CD4-positive, alpha-beta T cell (primary cell): ENCODE measurements at places on chromosomes 4 and X.

DNA sequence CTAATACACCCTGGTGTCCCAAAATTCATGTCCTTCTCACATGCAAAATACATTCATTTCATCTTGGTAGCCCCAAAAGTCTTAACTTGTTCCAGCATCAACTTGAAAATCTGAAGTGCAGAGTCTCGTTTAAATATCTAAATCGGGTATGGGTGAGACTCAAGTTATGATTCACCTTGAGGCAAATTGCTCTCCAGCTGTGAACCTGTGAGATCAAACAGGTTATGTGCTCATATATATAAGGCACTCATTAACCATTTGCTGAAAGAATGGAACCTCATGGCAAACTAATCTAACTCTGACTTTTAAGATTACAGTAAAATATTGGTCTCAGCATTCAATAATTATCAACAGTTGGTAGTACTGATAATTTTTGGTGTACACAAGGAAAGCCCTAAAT is 55.5 kb downstream of the PDLIM5 start:
- no peak for DNase-seq

GRCh38 chr4:60314416-60314815 is 885.7 kb upstream of the ADGRL3 start:
- DNase-seq: no peak

DNA sequence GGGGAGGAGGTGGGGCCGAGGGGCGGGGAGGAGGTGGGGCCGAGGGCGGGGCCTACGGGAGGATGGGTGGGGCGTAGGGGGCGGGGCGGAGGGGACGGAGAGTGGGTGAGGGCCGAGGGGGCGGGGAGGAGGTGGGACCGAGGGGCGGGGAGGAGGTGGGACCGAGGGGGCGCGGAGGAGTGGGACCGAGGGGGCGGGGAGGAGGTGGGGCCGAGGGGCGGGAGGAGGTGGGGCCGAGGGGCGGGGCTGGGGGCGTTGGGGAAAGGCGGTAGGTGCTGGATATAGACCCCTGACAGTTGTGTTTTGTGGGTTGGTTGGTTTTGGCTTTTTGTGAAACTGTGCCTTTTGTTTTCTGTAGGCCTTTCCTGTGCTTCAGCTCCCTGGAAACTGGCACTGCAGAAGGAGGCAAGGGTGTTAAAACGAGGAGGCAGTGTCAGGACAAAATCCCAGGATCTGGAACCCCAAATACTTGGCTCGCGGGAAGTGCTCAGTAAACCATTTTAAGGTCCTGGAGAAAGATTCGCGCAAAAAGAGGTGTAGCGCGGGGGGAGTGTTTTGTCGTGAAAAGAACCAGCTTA is 580 bp upstream of the MMGT1 start:
- peak; percentile 86 for DNase-seq

GRCh38 chrX:1321674-1322073 is 14.9 kb upstream of the IL3RA start:
- no peak for DNase-seq

DNA sequence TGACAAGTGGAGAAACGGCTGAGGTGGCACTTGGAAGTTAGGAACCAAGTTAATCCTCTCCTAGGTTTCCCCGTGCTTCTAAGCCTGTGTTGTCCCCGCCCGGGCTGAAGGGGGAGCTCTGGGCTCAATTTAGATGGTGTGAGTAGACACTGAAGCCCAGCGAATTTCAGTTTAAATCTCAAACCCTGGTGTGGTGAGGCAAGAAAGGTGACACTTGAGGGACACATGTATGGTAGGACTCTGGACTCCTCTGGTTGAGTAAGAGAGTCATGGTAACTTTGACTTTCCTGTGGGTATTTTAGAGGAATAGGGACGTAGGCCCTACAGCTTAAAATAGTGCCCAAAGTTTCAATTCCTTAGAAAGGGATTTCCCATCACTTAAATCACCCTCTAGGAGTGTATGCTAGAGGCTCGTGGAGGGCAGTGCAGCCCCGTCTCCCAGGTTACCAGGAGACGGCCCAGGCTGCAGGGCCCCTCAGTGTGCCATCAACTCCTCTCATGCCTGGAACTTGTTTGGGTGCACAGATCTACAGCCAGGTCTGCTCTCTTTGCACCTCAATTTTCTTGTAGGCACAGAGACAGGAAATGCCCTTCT is 24.0 kb downstream of the HAND2 start:
- DNase-seq: peak; percentile 60

GRCh38 chr4:69026974-69027373 is 69.3 kb upstream of the UGT2B7 start:
- no peak for DNase-seq

- no peak for DNase-seq
These were observed at the start of gene CC2D2A for GRCh38 chr4:15469402-15470127. Gene CC2D2A (plus strand): TSS chr4:15469882. CDS start chr4:15475933, 6,051 bp downstream.

DNA sequence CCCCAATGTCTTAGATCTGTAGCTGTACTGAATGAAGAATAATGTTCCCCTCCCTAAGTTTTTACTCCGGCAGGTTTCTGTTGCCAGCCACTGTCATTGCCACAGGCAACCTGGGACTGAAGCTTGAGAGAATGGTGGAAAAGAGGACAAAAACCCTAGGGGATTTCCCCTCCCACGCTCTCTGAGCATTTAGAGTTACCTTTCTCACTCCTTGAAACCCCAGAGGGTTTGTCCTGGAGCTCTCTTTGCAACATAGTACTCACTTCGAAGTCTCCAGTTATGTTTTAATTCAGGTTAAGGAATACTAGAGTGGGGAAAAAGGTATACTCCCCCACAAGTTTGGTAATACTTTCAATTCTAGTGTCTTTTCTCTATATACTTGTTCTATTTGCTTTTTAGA is 31.5 kb downstream of the F8 start:
- no peak for DNase-seq

DNA sequence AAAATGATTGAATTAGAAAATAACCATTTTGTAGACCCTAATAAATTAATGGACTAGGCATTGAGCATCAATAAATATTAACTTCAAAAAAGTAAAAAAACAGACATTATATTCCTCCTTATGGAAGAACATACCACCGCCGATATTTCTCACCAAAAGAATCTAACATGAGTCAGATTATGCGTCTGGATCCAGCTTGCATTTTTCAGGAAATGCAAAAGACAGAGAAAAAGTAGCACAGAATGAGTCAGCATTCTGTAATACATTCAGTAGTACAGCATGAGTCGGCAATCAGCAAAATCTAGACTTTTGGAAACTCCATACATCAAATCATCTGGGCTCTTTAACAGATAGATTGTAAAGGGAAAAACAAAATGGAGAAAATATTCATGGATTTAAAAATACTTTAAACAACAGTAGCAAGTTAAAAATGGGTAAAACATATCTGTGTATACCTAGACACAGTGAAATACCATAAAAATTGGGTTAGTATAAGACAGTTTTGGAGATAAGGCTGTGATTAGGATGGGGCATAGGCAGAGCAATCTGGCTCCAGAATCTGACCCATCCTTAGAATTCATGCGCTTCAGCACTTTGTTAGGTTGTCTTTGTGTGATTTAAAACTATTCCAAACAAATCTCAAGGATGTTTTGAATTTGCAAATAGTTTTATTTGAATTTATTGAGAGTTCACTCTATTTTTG is 633.0 kb upstream of the FAM241A start:
- DNase-seq: no peak

GRCh38 chr4:116590648-116591047 is 494.7 kb downstream of the TRAM1L1 start:
- DNase-seq: no peak

DNA sequence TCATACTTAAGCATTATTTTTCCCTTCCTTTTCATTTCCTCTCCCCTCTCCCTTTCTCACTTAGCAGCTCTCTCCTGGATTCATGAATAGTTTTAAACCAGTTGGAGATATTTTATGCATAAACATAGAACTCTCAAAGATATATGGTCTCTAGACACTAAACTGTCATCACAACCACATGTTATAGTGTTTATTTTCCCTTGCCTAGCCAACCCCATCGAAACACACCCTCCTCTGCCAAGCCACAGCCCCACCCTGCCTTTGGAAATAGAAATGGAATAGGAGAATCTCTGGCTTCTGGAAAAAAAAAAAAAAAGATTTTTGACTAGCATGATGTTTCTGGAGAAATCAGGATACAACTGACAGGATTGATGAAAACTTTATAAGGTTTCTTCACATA is 64.8 kb upstream of the RBPJ start:
- DNase-seq: no peak

DNA sequence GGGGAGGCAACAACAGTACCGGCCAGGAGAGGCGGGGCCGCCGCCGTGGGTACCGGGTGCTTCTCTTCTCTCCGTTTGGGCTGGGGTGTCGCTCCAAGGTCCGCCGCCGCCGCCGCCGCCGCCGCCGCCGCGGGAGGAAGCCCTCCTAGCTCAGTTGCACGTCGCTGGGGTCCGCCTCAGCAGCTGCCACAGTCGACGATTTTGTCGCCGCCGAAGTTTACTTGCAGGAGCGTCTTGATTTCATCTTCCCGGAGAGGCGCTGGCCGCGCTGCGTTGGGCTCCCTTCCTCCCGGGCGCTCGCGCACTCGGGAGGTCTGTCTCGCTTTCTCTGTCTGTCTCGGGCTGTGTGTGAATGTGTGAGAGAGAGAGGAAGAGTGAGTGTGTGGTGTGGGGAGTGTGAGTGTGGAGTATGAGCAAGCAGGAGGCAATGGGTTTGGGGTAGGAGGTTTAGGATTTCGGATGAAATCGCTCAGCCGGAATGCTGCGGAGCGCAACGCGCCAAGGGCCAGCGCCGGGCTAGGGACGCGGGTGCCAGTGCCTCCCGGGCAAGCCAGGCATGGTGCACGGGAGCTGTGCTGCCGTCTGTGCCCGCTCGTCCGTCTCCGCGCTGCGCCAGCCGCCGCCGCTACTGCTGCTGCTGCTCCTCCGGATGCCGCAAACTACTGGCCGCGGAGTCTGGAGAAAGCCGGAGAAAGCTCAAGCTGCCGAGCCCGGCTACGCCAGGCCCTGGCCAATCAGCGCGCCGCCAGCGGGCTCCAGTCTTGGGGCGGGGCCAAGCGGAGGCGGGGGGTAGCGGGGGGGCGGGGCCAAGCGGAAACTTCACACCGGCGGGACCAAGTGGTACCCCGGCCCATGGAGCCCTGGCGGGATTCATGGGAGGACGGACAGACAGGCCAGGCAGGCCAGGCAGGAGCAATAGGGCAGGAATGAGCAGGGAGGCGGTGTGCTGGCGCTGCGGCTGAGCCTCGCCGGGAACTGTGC is at the start of gene PCDH19:
Gene PCDH19, minus strand, starts transcription at position 664 of the 981 bp plus-strand sequence. CDS start 1,676 bp downstream, outside the sequence.
- peak; percentile 17 for DNase-seq

DNA sequence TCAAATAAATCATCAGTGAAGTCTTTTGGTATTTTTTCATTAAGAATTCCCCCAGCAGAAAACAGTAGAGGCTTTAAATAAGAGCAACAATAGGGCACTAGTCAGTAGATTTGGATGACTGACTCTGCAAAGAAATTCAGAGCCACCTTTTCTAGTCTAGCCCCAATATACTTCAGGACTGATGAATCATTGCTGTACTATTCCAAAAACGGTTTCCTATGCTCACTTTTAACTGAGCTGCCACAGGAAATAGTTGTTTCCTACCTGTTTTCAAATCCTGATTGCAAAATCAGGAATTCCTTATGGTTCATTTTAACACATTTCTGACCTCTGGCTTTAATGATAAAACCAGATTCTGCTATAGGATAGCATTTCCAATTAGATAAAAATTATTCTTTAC is 171.6 kb downstream of the NR3C2 start:
- no peak for DNase-seq

- DNase-seq: no peak
These were observed 58.9 kb upstream of the FAM9C start for GRCh38 chrX:13103188-13103913.

DNA sequence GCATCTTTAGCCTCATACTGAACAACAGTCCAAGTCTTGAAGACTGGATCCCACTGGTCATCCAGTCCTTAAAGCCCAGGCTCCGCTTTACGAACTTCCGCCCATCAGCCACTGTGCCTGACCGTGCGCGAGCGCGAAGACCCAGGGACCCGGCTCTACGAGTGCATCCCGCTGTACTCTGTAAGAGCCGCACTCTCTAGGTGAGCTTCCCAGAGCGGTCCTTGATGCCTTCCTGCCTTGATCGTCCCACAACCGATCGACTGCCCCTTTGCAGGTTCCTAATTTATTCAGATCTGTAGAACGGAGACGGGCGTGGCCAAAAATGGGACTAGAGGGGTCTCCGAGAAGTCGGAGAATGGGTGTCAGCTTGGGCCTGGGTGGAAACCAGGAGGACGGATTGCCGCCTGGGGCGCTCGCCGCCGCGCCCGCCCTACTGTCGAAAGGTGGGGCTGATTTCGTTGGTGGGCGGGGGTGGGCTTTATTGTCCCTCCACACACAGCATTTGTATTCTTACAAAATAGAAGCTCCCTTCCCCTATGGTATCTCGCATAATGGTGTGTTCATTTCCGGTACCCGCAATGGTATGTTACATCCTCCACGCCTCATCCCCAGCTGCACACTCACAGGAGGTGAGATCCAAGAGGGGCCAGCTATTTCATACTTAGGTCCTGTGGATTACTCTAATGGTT is 42.3 kb upstream of the FAM156A start:
- DNase-seq: no peak

DNA sequence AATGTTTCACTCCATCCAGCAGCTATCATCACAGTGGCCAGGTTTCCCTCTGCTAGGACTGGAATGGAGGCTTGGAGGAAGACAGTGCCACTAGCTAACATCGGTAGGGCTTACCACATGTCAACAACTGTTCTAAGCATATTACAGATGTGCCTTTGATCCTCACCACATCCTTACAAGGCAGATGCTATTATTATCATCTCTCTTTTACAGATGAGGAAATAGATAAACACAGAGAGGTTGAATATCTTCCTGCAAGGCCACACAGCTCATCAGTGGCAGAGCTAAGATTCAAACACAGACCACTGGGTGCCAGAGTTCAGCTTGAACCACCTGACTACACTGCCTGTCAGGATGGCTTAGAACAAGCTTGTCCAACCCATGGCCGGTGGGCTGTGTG is 47.4 kb downstream of the MAMLD1 start:
- DNase-seq: no peak

DNA sequence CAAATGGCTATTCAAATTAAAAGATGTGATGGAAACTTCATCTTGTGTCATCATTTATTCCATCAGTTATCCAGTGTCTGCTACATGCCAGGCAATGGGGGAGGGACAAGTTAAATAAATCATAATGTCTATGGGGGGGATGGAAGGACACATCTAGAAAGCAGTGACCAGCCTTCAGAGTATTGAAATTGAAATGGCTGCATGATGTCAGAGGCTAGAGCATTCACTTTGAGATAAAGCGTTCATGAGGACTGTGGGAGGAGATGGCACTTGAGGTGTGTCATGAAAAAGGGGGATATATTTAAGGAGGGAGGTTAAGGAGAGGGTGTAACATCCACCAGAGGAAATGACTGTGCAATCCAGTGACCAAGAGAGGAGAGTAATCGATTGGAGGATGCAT is 50.6 kb downstream of the SLIT2 start:
- DNase-seq: no peak
